ENCODE measurements at places on chromosomes 2 and 18.

GRCh38 chr2:20196657-20197161, 28.2 kb downstream of the SDC1 start:
- DNase-seq = no peak

GRCh38 chr2:28160986-28161425, 231.7 kb upstream of the FOSL2 start:
- peak; percentile 85 for DNase-seq

DNA sequence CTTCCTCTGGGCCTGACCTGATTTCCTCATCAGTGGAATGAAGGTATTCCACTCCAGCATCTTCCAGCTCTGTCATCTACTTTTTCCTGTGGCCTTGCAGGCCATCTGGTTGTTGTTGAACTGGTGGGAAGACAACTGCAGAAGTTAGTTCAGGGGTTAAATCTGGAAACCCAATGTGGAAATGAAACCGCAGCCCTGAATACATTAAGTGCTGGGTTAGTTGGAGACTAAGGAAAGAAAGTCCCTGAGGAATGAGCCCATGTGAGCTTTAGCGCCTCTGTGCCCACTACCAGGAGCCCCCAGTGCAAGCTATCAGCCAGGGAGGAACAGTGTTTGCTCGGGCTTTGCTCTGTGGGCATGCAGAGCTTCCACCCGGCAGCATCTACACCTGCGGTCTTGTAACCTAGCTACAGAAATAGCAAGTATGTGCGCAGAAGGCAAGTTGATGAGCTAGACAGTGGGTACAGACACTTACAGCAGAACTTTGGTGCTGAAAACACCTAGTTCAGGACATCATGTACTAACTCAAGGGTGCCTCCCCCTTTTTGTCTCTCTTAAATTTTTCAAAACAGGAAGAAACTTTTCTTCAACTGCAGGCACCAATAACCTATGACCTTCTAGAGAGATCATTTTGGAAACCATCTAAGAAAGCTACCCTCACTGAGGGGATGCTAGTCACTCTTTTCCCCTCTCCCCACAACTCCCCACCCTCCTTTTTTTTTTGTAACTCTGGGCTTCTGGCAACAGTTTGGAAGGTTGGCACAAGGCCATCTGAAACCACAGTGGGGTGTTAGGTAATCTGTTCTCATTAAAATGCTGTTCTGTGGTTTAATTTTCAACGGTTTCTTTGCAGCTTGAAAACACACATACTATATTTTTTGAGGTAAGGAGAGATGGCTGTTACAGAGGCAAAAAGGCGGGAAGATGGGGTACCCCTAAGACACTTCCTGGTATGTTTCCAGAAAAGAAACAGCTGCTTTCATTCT, 18.3 kb upstream of the CXCR4 start:
- no peak for DNase-seq

DNA sequence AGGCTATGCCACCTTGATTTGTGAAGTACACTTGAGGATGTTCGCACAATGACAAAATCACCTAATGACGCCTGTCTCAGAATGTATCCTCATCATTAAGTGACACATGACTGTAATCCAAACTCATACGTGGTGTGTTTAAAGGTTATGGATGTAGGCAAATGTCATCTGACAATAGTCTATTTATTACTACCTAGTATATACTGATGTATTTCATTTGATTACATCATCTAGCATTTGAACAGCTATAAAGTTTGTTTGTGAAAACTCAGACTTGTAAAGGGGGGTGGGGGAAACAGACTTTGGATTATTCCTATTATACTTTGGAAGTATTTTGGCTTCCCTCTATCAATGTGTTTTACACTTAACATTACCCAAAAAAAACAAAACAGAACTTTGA, 129.9 kb downstream of the TANC1 start:
- DNase-seq = no peak

DNA sequence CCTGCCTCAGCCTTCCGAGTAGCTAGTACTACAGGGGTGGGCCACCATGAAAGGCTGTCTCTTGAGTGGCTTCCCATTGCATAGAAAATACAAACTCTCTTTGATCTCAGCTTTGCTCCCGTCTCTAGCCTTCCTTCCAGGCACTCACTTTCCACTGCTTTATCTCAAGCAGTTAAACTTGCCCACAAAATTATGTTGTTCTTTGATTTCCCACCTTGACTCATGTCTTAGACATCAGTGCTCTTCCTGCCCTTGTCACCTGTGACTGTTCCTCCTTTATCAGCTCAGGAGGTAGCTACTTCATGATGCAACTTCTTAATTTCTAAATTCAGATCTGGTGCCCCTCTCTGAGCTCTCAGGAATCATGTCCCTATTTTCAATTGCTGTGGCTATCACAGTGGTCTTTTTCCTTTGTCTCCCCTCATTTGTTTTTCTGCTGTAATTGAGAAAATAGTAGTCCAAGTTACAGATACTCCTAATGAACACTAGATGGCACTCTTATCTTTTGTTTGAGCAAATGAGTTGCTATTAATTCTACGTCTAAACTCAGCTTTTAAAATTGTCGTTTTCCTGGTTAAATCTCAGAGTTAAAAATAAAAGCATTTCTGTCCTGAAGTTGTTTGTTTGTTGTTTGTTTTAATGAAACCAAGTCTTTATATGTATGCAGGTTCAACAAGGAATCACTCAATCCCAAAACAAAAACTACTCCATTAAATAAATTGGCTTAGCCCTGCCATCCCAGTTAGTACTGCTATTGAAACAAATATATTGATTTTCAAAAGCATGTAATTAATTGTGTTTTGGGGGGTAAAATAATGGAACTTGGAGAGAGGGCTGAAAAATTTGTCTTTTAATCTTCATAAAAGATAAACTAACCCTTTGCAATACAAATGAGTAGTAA, 46.9 kb upstream of the GREB1L start:
- no peak for DNase-seq

DNA sequence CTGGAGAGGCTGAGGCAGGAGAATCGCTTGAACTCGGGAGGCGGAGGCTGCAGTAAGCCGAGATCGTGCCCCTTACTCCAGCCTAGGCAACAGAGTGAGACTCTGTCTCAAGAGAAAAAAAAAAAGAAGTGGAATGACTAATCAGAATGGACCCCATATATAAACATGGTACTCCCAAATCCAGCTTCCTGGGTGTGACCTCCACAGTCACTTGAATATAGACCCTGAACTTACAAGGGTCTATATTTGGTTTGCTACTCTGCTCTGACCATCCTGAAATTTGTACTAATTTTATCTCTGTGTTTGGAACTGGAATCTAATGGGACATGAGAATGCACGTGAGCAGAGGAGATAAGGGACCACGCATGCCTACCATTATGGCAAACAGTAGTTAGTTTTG, 275.0 kb downstream of the TNS1 start:
- no peak for DNase-seq
